Activated CD4-positive, CD25-positive, alpha-beta regulatory T cell treated with anti-CD3 and anti-CD28 coated beads, Interleukin-2, amount 50 U/mL, for 72 hours (primary cell): ENCODE measurements at places on chromosomes 2 and 18.
A peak's percentile ranks its signal among the peaks of the same experiment; 100 is the strongest.

DNA sequence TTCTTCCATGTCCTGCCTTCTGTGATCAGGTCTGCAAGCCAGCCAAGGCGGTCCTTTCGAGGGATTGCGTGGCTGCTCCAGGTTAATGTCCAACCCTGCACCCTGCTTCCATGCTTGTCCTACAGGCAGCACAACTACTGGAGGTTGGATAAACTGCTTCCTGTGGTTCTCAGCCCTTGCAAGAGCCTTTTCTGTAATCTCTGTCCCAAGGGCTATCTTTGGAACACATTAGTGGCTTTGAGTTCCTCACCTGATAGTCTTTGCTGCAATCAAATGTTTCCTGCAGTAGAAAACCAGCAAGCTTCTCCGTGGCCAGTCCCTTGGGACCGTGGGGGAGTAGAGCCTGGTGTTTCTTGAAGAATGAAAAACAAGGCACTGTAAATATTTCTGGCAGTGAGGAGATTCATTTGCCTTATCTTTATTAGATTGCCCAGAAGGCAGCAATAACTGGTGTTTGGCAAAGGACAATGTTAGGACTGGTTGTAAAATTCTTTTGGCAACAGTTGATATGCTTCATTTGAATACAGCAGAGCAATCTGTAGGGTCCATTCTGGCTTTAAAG is 214.4 kb downstream of the FHOD3 start:
- DNase-seq: no peak

GRCh38 chr2:111522231-111522768 is 361.7 kb downstream of the ANAPC1 start:
- DNase-seq: no peak

DNA sequence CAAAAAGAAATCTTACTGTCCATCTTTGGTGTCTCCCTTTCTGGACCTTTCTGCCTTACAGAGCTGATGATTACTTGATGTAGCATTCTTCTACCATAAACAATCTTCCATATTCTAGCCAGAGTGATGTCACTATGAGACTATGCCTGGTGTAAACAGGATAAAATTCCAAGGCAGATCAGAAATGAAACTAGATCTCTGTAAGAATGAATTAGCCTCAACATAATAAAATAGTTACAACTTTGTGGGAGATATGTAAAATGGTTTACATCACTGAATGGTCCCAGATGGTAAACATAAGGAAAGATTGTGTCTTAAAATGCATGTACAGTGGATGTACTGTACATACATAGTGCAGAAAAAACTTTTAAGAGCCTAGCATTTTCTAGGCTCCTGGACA is 112.3 kb upstream of the ZNF521 start:
- no peak for DNase-seq

DNA sequence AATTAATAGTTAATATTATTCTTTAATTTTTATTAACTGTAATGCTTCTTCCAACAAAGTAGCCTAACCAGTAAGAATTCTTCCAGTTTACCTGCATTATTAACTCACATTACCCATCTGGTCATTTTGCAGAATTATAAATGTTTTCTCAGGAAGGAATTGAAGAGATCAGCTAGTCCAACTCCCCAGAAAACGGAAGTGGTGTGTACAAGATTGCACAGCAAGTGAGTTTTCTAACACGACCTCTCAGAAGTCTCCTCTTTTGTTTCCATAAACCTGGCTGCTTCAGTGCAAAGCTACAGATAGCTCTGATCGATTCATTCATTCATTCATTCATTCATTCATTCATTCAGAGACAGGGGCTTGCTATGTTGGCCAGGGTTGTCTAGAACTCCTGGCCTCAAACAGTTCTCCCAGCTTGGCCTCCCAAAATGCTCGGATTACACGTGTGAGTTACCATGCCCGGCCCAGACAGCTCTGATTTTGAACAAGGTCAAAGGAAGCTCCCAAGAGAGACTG is 128.8 kb upstream of the REV1 start:
- DNase-seq: no peak

GRCh38 chr2:112187046-112187715 is 49.0 kb downstream of the FBLN7 start:
- DNase-seq: peak; percentile 37

- DNase-seq: no peak
These were observed 116.6 kb downstream of the PTPRM start for GRCh38 chr18:7683753-7684152.

DNA sequence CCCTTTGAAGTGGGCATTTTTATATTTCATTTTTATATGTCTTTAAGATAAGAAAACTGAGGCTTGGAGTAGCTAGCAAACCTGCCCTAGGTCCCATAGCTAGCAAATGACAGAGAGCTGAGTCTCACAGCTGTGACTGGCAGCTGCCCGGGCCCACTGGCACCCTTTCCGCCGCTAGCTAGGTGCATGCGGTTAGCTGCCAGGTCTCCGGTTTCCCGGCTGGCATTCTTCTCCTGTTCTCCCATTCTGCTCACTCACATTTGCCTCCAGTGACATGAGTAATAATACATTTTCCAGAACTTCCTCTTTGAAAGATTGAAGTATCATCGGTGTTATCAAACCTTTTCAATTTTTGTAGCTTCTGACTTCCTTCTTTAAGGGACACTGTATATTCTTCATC is 38.7 kb downstream of the MTCL1 start:
- no peak for DNase-seq

DNA sequence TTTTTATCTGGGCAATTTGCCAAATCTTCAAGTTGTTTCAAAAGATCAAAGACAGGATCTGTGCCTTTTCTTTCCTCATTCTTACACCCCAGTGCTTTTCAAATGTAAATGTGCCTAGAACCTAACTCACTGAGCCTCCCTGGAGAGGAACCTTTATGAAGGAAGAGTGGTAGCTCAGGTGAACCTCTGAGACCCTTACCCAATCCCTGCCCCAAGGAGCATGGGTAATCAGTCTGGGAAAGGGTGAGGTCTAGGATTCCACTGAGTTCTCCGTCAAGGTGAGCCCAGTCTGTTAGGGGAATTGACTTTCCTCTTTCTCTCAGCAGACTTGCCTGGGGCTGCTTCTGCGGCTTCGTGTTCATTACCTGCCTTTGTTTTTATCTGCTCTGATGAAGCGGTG is 88.1 kb upstream of the MAP4K4 start:
- DNase-seq: no peak

DNA sequence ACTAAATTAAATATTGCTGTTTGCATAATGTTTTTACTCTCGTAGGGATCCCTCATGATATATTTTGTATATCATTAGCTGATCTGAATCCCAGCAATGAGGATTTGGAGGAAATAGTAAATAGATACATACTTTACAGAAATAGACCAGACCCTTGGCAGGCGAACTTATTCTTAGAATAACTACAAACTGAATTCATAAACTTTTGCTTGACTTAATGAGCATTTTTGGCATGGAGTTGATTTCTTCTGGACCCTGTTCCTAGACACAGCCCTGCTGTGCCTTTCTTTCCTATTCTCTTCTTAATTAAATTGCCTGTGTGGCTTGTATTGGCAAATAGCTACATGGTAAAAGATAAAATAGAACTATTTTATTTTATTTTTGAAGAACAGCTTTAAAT is 145.9 kb downstream of the GREB1L start:
- DNase-seq: no peak

DNA sequence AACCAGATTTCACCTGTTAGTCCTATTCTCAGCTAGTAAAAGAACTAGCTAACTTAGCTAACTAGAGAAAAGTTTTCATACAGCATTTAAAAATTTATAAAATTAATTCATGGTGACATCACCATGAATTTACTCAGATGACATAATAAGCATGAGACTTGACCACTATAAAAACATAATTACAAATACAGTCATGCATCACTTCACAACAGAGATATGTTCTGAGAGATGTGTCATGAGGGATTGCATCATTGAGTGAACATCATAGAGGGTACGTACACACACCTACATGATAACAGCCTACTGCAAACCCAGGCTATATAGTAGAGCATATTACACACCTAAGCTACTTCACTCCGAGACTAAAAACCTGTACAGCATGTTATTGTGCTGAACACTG is 481.3 kb upstream of the CHAC2 start:
- DNase-seq: no peak

DNA sequence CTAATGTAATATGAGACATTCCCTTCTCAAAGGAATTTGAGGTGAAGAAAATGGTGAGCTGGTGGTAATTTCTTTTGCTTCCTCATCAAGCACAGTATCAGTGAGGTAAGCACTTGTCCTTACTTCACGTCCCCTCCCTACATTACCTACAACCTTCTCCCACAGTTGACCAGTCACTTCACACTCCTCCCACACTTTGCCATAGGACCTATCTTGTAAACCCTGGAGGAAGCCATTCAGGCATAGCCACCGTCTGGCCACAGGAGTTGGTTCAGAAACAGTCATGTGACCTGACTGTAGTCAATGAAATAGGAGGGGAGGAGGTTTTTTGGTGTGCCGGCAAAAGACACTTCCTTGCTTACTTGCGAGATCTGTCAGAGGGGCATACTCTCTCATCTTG is 12.1 kb downstream of the ACOXL start:
- DNase-seq: no peak

DNA sequence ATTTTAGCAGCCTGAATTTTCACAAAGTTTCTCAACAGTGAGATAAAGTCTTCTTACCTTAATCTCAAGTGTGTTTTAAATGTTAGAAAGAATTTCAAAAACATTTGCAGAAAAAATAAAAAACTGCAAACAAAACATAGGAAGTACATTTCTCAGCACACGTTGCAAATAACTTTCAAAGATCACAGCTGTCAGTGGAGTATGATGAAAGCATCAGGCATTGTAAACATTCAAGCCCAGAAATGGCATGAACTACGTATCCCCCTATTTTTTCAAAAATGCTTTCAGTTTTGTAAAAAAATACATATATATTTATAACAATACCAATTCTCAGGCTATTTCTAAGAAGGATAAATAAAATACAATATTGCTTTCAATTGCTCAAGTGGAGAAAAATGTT is 320.6 kb upstream of the TFPI start:
- no peak for DNase-seq

DNA sequence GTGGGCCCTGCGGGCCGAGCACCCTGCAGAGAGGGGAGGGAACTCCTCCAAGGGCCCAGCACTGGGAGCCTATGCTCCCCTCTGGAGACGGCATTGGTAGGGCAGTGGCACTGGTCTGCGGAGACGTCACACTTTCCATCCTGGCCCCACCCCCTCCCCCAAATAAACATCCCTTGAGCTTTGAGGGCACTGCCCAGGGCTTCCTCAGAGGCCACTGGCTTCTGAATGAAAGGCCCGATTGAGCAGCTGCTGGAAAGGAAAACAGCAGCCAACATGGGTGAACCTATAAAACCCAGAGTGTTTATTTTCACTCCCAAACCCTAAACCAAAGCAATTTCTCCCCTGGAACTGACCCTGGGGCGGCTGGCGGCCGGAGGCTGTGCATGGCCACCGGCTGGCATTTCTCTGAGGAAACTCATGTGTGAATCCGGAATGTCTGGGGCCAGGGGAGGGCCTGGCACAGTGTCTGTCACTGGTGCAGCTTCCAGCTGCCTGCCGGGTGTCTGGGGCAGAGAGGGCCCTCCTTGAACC is 138.9 kb downstream of the DYSF start:
- no peak for DNase-seq

GRCh38 chr2:10136101-10136934 is 13.8 kb downstream of the RRM2 start:
- DNase-seq: no peak

DNA sequence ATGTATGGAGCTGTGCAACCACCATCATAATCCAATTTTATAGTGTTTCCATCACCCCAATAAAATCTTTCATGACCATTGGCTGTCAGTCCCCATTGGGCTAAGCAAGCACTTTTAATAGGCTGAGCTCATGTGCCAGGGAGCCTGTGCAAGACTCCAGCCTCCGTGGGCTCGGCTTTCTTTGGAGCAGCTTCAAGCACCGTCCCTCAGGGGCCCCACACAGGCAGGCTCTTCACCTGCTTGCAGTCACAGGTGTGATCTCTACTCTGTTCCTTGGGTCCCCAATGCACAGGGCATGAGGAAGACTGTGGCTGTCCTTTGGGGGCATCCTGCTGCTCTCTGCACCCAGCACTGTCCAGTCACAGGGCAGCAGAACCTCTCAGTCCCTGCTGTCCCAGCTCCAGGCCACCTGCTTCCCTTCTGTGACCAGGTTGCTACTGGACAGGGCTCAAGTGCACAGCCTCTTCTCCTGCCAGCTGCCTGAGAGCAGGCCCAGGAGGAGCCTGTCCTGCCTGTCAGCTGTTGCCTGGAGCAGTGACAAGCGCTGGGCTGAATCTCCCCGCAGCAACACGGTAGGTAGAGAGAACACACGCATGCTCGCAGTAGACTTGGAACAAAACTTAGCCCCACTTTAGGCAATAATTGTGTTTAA is 40.7 kb upstream of the TMEM131 start:
- DNase-seq: no peak

DNA sequence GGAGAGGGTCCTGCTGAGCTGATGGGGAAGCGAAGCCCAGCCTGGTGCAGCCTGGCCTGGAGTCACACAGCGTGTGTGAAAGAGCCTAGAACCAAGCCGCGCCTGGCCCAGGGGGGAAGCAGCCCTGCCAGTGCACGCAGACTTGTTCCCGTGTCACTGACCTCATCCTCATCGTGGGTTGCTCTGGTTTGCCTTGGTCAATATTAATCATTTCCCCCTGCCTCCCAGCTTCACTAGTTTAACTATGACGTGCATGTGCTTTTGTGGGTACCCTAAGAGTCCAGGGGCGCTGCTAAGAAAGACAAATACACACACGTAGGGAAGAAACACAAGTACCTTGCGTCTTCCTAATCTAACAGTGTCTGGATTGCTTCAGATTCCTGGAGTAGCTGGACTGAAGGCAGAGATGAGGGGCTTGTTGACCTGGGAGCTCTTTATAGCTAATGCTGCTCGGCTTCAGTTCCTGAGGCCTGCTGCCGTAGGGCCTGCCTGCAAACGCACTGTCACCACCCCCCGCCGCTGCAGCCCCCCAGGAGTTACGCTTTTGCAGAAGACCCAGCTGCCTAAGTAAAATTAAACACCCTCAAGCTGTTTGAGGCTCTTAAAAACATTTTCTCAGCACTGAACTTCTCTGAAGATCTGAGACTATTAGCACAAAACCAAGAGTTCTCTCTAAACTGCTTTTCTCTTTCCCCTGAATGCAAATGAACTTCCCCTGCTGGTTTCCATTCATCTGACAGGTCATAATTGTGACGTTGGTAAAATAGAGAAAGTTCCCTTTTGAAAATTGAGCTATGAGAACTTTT is 159.2 kb downstream of the FAM210A start:
- DNase-seq: peak; percentile 50

GRCh38 chr18:3983351-3983969 is 471.6 kb downstream of the DLGAP1 start:
- no peak for DNase-seq

- DNase-seq: no peak
These were observed 149.8 kb downstream of the AGPS start for GRCh38 chr2:177542396-177542795.

GRCh38 chr2:54158311-54158710 is 42.9 kb downstream of the ACYP2 start:
- DNase-seq: no peak

GRCh38 chr2:134148843-134149472 is 104.9 kb upstream of the MGAT5 start:
- no peak for DNase-seq
